ENCODE measurements at places on chromosomes 2 and 18.

- no peak for DNase-seq
These were observed 29.9 kb upstream of the ZNG1B start for GRCh38 chr2:113407446-113408099.

GRCh38 chr2:198309673-198310280 lies 505.4 kb downstream of the PLCL1 start:
- peak; percentile 22 for DNase-seq

GRCh38 chr2:217585362-217585761 lies 417.4 kb downstream of the TNS1 start:
- DNase-seq = no peak

DNA sequence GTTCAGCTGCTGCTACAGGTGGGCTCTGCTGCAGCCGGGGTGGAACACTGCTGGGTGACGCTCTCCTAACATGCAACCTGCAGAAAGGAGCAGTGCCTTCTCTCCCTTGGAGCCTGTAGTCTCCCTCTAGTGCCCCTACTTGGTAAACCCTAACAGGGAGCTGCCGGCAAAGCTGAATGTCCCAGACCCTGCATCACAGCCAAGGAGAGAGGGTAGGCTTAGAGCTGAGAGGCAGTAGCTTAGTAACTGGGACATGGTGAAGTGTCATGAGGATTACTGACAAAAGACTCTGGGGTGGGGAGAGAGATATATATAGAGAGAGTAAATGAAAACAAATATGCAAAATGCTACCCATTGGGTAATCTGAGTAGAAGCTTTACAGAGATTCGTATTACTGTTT lies 9.9 kb downstream of the NCAPH start:
- DNase-seq = no peak

GRCh38 chr2:66583881-66584280 lies 149.0 kb downstream of the MEIS1 start:
- DNase-seq = no peak

DNA sequence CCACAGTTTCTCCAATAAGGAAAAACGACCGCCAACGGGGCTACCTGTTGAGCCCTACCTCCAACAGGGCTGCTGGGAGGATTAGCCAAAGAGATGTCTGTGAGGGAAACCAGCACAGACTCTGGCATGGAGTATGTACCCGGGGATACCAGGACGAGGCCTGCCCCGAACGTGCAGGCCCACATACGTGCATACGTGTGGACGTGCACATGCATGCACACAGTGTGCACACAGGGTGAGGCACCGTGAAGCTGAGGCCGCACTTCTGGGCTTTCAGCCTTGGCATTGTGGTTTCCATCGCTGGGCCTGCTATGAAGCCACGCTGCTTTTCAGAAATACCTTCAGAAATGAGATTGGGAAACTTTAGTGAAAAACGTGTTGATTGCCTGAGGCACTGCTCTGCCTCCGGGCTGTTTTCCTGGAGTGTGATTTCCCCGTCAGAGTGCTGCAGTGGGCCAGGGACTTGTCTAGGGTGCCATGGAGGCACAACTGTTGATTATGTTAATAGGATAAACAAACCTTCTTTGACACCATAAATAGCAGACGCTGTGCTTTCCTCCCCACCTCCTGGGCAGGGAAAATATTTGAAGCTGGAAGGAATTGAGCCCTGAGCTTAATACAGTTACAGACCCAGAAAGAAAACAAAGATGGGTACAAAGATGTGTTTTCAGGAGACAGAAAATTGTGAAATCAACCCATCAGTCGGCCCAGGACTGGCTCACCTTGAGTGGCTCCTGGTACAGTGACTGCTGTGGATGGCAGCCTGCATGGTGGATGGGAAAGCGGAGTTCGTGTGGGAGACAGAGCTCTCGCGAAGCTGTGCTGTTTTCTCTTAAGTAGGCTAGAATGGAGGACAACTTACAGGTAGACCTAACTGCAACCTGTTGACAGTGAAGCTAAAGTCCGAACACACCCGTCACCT lies 182.3 kb downstream of the FAM210A start:
- no peak for DNase-seq

Measured in DMS79 treated with DMSO at 0.1 percent for 48 hours (cell line).